ENCODE measurements at places on chromosomes 1 and 21. TPM values are rescaled to one million over a fixed set of nuclear protein-coding genes. Genes with fewer than 3 reads are reported as not detected.

- no peaks in the 10 kb centered on the region for H3K27me3 ChIP-seq
- no peaks in the 10 kb centered on the region for H3K36me3 ChIP-seq
- peak; percentile 46 for DNase-seq
- no peak overlapping the region for H3K27ac ChIP-seq
These were observed 37.5 kb upstream of the ARF1 start for GRCh38 chr1:228044961-228045360.

GRCh38 chr1:183470147-183470960, 1.9 kb upstream of the SMG7 start:
- no peaks in the 10 kb centered on the region for H3K4me1 ChIP-seq
- H3K4me3 ChIP-seq, result peak overlapping the region; percentile 100
- peak overlapping the region; percentile 96 for H3K27ac ChIP-seq
- H3K36me3 ChIP-seq, result no peaks in the 10 kb centered on the region

GRCh38 chr1:212291505-212292134, 6.4 kb downstream of the PPP2R5A start:
- H3K27ac ChIP-seq, result no peak overlapping the region
- no peaks in the 10 kb centered on the region for H3K27me3 ChIP-seq
- DNase-seq, result no peak
- H3K36me3 ChIP-seq, result no peaks in the 10 kb centered on the region
- no peaks in the 10 kb centered on the region for H3K4me1 ChIP-seq
- no peak overlapping the region for H3K4me3 ChIP-seq

DNA sequence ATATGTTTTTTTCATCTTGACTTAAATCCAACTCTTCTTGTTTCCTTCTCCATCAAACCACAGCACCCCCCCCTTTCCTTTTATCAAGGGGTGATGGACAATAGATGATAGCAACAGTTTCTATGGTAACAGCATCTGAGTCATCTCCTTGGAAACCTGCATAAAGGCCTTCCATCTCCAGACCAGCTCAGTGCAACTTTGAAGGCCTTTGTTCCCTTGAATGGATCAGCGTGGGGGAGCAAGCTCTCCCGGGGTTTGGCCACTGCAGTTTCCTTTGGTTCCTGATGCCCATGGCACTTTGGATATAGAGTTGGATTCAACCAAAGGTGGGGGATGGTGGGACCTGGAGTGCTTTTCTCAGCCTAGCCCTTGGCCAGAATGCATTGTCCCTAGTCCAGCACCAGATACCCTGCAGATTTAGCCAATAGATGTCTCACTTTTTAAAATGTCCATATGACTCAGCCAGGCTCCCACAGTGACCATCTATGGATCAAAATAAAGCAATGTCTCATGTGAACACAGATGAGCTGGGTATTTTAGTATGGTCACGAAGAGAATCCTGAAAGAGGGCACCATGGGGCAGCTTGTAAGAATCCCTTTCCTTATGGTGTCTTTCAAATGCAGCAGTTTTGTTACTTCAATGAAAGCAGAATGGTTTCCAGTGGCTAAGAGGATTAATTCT, 127.7 kb downstream of the SPATA46 start:
- H3K4me1 ChIP-seq, result no peaks in the 10 kb centered on the region
- no peak for DNase-seq
- H3K4me3 ChIP-seq, result no peak overlapping the region
- H3K36me3 ChIP-seq, result no peaks in the 10 kb centered on the region
- H3K27me3 ChIP-seq, result no peaks in the 10 kb centered on the region

GRCh38 chr1:116328671-116329070, 44.4 kb upstream of the ATP1A1 start:
- H3K27ac ChIP-seq, result no peak overlapping the region
- no peak overlapping the region for H3K4me3 ChIP-seq
- no peaks in the 10 kb centered on the region for H3K4me1 ChIP-seq
- no peaks in the 10 kb centered on the region for H3K27me3 ChIP-seq
- DNase-seq, result no peak
- no peaks in the 10 kb centered on the region for H3K36me3 ChIP-seq

DNA sequence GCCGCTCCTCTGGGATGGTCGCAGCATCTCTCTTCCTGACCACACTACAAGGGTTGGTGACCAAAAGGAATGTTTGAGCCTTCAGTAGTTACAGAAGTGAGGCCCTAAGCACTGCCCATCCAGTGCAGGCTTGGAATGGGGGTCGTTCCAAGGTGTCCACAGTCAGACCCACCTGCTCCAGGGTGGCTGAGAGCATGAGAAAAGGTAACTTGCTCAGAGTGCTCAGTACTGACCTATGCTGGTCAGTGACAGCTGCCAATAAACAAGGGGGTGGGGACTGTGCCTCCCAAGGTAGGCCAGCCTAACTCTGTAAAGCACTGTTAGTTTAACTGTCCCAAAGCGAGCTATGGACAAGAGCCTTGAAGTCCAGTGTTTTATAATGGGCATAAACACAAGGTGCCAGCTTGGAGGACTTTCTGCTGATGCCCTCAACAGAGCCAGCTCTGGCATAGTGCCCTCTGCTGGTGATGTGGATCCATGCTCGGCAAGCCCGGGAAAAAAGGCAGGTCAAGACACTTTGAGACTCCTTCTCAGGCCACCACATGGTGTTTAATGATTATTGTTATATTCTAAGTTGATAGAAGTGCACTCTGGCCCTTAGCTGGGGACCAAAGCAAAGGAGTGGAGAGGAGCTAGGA, 78.1 kb upstream of the DNAH14 start:
- no peaks in the 10 kb centered on the region for H3K36me3 ChIP-seq
- no peak for DNase-seq
- no peak overlapping the region for H3K27ac ChIP-seq

- peaks cover 49% of the 10 kb centered on the region for H3K4me1 ChIP-seq
- peak within 1 kb of the TSS; percentile 97 for H3K27ac ChIP-seq
- no peaks in the 10 kb centered on the region for H3K27me3 ChIP-seq
- peak within 1 kb of the TSS; percentile 91 for H3K4me3 ChIP-seq
- H3K36me3 ChIP-seq, result no peaks in the 10 kb centered on the region
These were observed at the start of gene PTPRF for GRCh38 chr1:43530483-43531106. Gene PTPRF, plus strand, starts transcription at chr1:43530883. Its CDS starts 14,193 bp downstream, at chr1:43545076.

- no peaks in the 10 kb centered on the region for H3K27me3 ChIP-seq
- no peak overlapping the region for H3K27ac ChIP-seq
- H3K4me3 ChIP-seq, result no peak overlapping the region
- peaks cover 12% of the 10 kb centered on the region for H3K36me3 ChIP-seq
- no peak for DNase-seq
These were observed 18.5 kb downstream of the SH3BP5L start for GRCh38 chr1:248807067-248807737.

GRCh38 chr1:224068458-224069072, 45.3 kb upstream of the FBXO28 start:
- H3K36me3 ChIP-seq, result no peaks in the 10 kb centered on the region
- H3K27ac ChIP-seq, result no peak overlapping the region
- DNase-seq, result no peak
- no peaks in the 10 kb centered on the region for H3K27me3 ChIP-seq
- no peaks in the 10 kb centered on the region for H3K4me1 ChIP-seq
- H3K4me3 ChIP-seq, result no peak overlapping the region

Gene TRIM17
- not detected for total RNA-seq

Gene TCHHL1
- total RNA-seq, result not detected

Gene UBE2U
- not detected for total RNA-seq

All from sigmoid colon (tissue), 7 donors.